Thyroid gland (tissue), 4 donors: ENCODE measurements at places on chromosomes 7 and 10. TPM values are rescaled to one million over a fixed set of nuclear protein-coding genes. Genes with fewer than 3 reads are reported as not detected.

PLA2G12B gene
- total RNA-seq, result not detected

DNA sequence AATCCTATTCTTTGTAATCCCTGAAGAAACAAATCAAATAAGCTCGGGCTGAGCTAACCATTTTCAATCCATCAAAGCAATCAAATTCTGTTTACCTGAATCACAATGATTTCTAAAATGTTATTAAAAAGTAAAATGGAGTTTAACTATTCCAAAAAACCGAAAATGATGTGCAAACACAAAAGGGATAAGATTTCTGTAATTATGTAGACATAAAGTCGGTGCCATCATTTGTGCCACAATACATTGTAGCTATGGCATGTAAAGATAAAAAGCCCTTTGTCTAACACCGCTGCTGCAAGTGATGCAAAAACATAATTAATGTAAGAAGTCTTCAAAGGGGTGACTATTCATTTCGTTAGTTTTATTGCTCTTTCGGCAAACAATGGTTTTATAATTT, 125.1 kb upstream of the FAM204A start:
- no peaks in the 10 kb centered on the region for H3K4me1 ChIP-seq
- H3K36me3 ChIP-seq, result no peaks in the 10 kb centered on the region
- no peak overlapping the region for H3K4me3 ChIP-seq
- no peak for DNase-seq
- H3K27me3 ChIP-seq, result no peaks in the 10 kb centered on the region

- H3K27ac ChIP-seq, result no peak overlapping the region
- DNase-seq, result no peak
- no peak overlapping the region for H3K4me3 ChIP-seq
- H3K36me3 ChIP-seq, result no peaks in the 10 kb centered on the region
Measured at GRCh38 chr10:124267911-124268549, 150.7 kb downstream of the OAT start.

DNA sequence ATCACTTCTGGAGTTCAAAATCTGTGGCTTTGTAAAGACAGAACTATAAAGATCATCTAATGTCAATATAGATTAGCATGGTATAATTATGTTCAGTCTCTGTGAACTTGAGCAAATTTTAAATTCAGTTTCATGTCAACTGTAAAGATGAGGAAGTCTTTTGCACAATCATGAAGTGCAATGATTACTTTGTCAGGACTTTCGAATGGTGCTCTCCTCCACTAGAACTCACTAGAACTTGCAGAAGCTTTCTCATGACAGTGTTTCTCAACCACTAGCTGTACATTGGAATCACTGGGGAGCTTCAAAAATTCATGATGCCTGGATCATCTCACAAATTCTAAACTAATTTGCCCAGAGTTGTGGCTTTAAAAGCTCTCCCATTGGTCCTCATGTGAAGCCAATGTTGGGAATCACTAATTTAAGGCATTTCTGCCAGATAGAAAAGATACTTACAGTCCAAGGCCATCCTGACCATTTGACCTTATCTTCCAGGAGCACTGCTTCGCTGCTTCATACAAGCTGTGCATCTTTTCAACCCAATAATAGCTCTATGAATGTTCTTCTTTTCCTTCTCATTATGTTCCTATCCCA, 12.9 kb downstream of the OR2AE1 start:
- H3K4me1 ChIP-seq, result no peaks in the 10 kb centered on the region
- H3K36me3 ChIP-seq, result no peaks in the 10 kb centered on the region
- H3K27ac ChIP-seq, result no peak overlapping the region
- DNase-seq, result no peak
- no peak overlapping the region for H3K4me3 ChIP-seq

SNCG gene
- total RNA-seq, result 31.0 TPM

- no peaks in the 10 kb centered on the region for H3K27me3 ChIP-seq
- no peak for DNase-seq
- no peak overlapping the region for H3K4me3 ChIP-seq
- no peaks in the 10 kb centered on the region for H3K4me1 ChIP-seq
- peaks cover 27% of the 10 kb centered on the region for H3K36me3 ChIP-seq
Measured at GRCh38 chr10:119119400-119119799, 15.5 kb downstream of the DENND10 start.

DNA sequence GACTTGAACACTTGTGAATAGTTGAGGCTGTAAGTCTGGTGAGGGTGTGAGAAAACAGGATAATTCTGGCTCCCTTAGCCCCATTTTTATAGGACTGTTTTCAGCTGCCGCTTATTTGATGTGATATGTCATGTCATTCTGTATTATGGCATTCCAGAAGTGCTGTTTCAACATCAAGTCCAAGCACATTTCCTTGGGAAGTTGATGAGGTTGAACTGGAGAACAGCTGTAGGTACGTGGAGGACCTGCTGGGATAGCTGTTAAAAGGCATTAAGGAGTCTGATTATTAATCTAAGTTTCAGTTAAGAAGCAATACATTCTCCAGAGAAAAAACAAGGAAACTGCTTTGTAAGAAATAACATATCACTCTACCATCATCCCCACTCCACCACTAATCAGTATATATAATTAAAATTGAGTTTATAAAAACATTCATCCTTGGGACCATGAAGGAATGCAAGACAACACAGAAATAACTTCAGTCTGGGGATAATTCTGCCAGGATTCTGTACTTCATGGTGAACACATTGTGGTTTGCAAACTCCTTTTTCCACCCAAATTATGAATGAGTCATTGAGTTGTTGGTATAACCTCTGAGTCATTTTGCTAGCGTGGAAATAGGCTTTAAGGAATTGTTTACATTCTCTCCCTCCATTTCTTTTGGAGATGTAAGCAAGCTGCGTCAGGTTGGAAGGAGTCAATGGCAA, 39.9 kb upstream of the TMEM229A start:
- no peaks in the 10 kb centered on the region for H3K4me1 ChIP-seq
- no peak overlapping the region for H3K27ac ChIP-seq
- no peak overlapping the region for H3K4me3 ChIP-seq
- no peaks in the 10 kb centered on the region for H3K27me3 ChIP-seq

DNA sequence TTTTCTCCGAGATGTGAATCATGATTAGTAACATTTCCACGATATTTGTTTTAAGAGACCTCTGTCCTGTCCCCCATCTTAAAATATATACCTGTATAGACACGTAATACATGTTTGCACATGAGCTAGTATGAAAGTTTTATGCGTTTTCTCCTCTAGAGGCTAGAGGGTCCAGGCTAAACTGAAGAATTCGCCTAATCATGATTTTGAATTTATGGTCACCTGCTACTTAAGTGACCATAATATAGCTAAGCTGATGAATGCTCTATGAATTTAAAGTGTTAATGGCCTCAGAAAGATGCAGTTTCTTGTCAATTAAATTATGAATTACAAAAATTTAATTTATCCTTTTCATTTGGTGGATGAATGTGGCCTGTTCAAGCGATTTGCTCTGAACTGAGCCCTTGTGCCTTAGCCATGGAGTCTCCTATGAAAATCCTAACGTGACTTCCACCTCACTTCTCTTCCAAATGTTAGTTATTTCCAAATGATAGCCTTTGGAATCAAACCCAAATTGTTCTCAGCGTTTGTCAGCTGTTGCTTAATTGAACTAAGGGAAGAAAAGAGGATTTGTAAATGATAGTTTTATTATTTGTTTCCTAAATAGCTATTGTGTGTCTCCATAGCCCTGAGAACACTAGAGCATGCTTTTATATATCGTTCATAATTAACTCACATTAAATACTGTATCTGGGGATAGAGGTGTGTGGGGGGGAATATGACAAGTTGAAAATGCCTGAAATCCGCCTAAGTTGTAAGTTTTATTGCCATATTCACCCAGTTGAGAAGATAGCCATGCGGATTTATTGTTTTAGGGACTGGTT, 2.3 kb downstream of the CELF2 start:
- H3K27ac ChIP-seq, result no peak overlapping the region
- peaks cover 22% of the 10 kb centered on the region for H3K4me1 ChIP-seq
- no peaks in the 10 kb centered on the region for H3K36me3 ChIP-seq
- DNase-seq, result no peak
- H3K27me3 ChIP-seq, result no peaks in the 10 kb centered on the region
- no peak overlapping the region for H3K4me3 ChIP-seq

- H3K27ac ChIP-seq, result no peak overlapping the region
- peaks cover 5% of the 10 kb centered on the region for H3K4me1 ChIP-seq
- no peaks in the 10 kb centered on the region for H3K27me3 ChIP-seq
Measured at GRCh38 chr7:44852590-44852989, 4.7 kb upstream of the H2AZ2 start.

RTKN2 gene
- total RNA-seq, result 0.49 TPM

NDUFA5 gene
- 107 TPM for total RNA-seq
